Stimulated activated CD4-positive, alpha-beta T cell treated with anti-CD3 and anti-CD28 coated beads, TNF-alpha, amount 100 ng/mL, for 24 hours (primary cell): ENCODE measurements at places on chromosomes 1 and 21.

DNA sequence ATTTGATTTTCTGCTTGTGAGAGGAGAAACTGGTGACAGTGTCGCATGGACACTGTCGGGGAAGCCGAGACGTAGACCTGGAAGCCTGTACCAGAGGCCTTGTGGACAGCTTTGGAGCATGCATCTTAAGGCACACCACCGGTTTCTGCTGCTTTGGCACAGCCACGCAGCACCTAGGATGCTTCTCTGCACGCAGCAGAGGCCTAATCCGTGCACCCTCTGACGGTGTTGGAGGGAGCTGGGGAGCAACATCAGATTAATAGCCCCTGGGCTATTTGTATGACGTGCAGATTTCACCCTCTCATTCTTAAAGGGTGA is 30.3 kb downstream of the TEX35 start:
- no peak for DNase-seq

GRCh38 chr1:51558375-51558924 is 39.4 kb upstream of the EPS15 start:
- DNase-seq, result no peak

- DNase-seq, result no peak
These were observed 20.8 kb downstream of the FAM177B start for GRCh38 chr1:222757646-222758268.

DNA sequence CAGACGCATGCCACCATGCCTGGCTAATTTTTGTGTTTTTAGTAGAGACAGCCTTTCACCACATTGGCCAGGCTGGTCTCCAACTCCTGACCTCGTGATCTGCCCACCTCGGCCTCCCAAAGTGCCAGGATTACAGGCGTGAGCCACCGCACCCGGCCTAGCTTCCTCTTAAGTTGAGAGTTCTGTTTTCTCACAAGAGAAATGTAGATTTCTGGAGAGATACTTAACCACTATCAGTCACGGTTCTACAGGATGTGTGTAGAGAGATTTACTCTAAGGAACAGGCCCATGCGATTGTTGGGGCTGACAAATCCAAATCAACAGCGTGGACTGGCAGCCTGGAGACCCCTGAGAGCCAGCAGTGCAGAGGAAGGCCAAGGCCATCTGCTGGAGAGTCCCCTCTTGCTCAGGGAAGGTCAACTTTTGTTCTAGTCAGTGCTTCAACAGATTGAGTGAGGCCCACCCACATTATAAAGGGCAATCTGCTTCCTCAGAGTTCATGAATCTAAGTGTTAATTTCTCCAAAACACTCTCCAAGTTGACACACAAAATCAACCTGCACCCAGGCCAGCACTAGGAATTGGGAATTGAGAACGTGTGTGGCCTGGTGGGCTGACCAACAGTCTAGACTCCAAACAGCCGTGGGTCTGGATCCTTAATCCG is 38.7 kb downstream of the CHAF1B start:
- no peak for DNase-seq

DNA sequence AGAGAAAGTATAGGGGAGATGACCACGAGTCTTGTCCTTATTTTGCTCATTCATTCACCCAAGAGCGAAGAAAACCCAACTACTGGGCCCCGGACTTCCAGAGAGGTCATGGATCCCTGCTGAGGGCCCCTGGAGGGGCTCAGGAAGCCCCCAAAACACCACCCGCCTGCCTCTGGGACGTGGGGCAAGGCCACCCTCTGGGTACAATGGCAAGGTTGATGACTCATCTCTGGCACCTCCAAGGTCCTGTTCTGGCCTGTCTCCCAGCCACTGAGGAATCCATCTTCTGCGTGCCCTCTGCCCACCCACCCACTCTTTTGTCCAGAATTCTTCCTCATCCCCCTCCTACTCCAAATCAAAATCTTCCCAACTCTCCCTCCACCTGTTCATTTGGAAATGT is 21.3 kb upstream of the PRDM15 start:
- no peak for DNase-seq

DNA sequence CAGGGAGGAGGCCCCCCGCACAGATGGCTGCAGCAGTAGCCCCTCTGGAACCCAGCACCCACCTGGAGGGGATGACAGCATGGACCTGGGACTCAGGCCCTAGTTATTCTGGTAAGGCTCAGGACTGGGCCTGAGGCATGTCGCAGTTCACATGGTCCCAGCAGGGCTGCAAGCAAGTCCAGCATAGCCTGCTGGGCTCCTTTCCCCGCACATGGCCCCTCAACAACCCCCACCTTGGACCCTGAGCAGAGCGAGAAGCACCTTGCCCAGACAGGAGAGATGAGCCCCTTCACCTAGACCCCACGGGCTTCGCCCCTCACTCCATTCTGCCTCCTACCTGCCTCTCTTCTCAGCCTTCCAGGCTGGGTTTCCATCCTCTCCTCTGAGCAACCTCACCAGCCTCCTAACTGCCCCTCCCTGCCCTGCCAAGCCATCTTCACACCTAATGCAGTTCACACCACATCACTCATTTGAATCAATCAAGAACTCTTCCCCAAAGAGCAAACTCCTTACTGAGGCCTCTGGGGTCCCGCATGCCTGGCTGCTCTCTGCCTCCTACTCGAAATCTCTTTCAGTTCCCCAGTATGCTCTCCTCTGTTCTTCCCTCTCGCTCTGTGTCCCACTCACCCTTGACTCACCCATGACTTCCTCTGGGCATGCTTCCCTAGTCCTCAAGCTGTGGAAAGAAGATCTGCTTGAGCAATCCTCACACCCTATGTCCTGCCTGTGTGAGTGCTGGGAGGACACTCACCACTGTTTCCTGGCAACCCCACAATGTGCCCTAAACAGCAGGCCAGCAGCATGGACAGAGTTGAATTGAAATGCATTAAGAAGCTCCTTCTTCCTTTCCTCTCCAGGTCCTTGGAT is 9.4 kb upstream of the THEMIS2 start:
- no peak for DNase-seq

GRCh38 chr1:5888606-5889211 is 103.5 kb downstream of the NPHP4 start:
- no peak for DNase-seq

DNA sequence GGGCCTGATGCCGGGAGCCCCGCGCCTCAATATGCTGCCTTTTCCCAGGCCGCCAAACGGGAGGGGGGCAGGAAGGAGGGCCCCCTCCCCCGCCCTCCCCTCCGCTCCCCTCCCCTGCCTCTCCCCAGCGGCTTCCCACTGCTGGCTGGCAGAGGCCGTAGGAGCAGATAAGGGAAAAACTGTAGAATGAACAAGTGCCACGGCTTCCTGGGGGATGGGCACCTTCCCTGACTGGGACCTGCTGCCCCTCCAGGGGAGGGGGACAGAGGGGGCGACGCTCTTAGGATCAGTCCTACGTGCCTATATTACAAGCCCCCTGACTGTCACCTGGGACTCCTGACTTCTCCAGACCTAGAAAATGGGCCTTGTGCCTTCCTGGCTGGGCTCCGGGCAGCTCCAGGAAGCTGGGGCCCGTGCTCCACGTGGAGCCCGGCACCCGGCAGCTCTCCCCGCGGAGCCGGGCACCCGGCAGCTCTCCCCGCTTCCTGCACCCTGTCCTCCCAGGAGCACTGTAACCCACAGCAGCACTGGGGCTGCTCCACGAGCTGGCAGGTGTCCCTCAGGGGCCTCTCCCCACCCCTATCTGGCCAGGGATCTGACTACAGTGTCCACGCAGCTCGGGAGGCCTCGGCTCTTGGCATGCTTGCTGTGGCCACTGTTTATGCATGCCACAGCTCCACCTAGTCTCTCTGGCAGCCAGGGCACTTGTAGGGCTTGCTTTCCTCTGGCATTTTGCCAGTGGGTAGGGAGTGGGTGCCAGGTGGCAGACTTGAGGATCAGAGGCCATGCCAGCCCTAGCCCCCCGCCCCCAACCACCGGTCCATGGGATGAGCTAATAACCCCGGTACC is 674 bp upstream of the HES5 start:
- no peak for DNase-seq

GRCh38 chr1:162987866-162988265 is 81.3 kb upstream of the RGS4 start:
- no peak for DNase-seq

DNA sequence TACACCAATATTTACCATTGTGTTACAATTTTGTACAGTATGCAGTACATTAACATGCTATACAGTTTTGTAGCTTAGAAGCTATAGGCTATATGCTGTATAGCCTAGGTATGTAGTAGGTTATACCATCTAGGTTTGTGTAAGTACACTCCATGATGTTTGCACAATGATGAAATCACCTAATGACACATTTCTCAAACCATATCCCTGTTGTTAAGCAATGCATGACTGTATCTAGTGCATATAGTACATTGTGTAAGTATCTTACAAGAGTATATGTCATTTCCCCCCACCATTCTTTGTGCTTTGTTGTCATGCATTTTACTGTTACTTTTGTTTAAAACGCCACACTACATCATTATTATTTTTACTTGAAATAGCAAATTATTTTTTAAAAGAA is 65.7 kb upstream of the RNF11 start:
- no peak for DNase-seq

DNA sequence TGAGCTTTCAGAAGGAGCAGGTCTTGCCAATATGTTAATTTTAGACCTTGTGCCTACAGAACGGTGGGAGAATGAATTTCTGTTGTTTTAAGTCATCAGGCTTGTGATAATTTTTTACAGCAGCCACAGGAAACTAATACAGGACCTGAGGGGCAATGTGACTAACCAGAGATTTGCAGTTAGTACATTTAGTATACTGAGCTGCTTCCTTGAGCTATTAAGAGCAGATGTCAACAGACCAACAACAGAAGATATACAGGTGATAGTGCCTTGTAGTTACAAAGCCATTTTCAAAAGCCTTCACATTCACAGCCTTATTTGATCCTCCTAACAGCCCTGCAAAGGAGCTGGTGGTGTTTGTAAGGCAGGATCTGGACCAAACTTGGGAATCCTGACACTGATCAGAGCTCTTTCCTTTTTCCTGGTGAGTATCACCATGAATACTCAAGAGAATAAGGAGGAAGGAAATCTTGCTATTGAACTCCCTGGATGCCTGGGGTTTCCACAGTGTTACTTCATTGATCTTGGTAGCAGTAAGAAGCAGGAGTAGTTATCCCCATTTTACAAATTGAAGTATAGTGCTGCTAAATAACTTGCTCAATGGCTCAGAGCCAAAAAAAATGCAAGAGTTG is 4.7 kb upstream of the SLAMF1 start:
- no peak for DNase-seq

- no peak for DNase-seq
These were observed 4.3 kb downstream of the ADAMTSL4 start for GRCh38 chr1:150553392-150554085.
